ENCODE measurements at places on chromosomes 2 and 18. TPM values are rescaled to one million over a fixed set of nuclear protein-coding genes. Genes with fewer than 3 reads are reported as not detected.
A peak's percentile ranks its signal among the peaks of the same experiment; 100 is the strongest.

DNA sequence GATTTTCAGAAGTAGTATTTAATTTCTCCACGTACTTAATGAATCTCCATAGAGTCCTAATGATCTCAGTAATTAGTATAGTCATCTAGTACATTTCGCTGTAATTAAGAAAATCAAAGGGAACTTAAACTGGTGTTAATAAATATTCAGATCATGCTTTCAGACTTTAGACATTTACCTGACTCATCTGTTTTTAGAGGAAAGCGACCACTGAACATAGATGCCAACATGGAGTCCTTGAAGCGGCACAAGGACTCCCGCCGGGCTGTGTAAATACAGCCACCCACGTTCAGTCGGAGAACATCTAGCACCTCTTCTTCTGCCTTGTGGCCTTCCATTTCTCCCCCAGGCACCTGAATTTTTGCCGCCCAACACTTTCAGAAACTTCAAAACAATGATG, 3.2 kb downstream of the KCTD18 start:
- DNase-seq: no peak

- no peak for DNase-seq
Measured at GRCh38 chr2:128439031-128439790, 120.5 kb upstream of the HS6ST1 start.

- DNase-seq: no peak
Measured at GRCh38 chr18:61749031-61749430, 143.8 kb downstream of the RNF152 start.

DNA sequence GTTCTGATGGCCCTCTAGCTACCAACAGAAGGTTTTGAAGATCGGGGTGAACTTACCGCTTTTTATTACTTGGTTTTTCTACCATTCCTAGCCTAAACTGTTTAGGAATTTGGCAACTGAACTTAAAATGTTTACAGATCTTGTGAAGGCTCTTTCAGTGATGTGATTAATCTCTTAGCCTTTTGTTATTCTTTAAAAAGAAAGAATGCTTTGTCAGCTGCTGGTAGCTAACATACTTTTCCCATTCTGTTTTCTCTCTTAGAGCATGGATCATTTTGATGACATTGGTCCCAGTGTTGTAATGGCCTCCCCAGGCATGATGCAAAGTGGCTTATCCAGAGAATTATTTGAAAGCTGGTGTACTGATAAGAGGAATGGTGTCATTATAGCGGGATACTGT, 18.1 kb downstream of the CPSF3 start:
- DNase-seq: no peak

DNA sequence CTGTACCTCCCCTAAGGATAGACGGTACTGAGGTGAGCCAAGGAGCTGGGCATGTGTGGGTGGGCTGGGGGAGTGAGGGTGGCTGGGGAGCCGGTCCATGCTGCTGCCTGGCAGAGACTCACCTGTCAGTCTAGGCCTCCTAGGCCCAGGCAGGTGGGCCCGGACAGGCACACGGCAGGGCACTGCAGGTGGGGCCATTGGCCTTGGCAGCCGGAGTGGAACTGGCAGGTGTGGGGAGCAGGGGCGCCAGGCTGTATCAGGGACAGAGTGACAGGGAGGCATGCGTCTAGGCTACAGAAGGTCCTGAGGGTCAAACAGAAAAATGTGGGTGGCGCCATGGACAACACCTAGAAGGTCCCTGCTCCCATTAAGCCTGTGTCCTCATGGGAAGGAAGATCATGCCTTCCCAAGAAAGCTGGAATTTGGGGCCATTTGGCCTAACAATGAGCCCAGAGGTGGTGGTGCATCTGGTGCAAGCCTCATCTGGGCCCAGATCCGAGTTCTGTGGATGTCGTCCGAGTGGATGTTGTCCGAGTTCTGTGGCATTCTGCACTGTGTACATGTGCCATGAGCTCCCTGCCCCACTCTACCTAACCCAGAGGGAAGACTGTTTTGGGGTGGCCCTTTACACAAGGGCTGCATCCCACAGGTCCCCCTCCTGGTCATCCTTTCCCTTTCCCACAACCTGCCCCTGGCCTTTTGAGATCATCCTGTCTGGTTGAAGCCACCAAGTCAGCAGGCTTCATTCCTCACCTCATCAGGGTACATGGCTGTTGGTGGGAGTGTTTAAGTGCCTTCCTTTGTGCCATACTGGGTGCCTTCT, 249.7 kb downstream of the GLI2 start:
- DNase-seq: no peak

GRCh38 chr18:37429791-37430190, 135.8 kb downstream of the CELF4 start:
- no peak for DNase-seq

DNA sequence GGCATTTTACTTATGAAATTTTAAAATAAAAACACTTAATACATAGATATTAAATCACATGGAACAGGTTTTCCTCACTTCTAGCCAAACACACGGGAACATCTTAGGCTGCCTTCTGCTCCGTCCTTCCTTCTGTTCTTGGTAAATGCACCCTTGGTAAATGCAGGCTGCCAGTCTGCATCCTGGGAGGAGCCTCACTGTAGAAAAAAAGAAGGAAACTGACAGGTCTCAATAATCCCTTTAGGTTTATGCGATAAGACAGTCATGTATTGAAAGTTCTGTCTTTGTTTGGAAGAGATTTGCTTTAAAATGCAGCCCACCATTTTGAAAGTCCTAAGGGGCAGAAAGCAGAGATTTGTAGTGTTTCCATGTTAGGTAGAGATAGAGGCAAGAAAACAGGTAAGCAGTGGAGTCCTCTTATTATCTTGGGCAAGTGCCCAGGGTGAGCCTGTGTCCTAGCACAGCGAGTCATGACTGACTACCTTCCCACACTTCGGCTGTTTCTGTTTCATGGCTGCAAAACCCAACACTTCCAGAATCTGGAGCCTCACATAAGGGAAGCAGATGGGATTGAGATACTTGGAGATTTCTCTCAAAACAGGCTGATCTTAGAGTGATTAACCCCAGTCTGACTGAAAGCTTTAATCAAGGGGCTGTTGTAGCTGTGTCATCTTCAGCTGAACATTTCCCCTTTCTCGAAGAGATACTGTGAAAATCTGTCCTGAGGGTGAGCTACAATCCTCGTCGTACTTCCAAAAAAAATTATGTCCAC, 131.4 kb upstream of the MAP3K20 start:
- no peak for DNase-seq

DNA sequence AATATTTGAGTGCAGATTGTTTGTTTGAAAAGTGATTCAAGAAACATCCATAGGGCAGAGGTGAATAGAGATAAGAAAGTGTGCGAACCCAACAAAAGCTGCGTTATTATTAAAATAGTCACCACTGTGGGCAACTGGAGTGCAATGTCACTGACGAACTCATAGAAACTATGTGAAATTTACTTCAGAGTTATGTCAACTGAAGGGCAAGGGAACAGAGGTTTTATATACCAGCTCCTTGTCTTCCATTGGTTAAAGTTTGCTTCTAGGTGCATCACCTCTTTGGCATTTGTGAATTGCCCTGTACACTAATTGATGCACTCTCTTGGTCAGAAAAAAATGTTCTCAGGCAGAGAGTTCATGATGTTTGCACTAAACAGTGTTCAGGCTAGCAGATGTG, 110.5 kb upstream of the NYAP2 start:
- DNase-seq: no peak

GRCh38 chr2:102027036-102027980, 35.5 kb downstream of the IL1R2 start:
- DNase-seq: no peak

GRCh38 chr2:28356095-28356911, 36.4 kb upstream of the FOSL2 start:
- no peak for DNase-seq

GRCh38 chr2:144464730-144465129, 55.2 kb downstream of the ZEB2 start:
- no peak for DNase-seq

GRCh38 chr2:113282747-113283533, 4.2 kb upstream of the PAX8 start:
- DNase-seq: no peak

- no peak for DNase-seq
Measured at GRCh38 chr2:166104773-166105172, 23.0 kb downstream of the SCN1A start.

DNA sequence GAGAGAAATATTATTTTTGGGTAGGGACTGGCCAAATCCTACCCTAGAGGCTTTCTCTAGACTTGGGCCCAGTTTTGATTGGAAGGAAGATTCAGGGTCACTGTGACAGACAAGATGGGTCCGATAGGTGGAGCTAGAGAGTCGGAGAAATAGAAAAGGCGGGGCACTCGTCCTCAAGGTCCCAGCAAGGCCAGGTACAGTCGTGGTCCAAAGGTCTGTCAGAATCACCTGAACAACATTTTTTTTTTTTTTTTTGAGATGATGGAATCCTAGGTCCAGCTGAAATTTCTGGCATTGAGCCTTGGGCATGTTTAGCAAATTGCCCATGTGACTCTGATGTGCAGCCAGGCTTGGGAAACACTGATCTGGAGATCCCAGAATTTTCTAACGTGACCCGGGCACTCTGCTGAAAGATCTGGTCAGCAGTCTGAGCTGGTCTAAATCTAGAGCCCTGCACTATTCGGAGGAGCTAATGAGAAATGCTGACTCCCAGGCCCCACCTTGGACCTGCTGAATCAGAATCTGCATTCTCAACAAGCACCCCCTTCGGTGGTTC, 23.0 kb upstream of the NTSR2 start:
- DNase-seq: peak; percentile 44

DNA sequence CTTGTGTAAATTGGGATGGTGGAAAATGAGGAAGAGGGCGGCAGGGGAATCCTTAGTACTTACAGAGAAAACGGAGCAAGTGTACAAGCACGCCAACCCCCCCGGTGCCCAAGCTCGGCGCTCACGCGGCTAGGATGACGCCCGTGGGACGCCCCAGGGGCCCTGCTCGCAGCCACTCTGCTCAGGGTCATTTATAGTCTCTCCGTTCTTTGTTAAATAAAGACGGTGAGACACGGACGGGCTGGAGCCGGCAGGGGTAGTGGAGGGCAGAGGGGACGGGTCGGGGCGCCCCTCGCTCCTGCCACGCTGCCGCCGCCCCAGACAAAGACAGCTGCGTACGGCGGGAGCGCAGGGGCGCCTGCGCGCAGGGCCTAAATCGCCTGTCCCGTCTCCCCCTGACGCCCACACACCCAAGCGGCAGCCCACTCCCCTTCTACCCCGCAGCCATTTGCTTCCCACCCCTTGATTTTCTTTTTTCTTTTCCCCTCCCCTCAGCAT, 37.8 kb downstream of the PCBP1 start:
- DNase-seq: peak; percentile 50

DNA sequence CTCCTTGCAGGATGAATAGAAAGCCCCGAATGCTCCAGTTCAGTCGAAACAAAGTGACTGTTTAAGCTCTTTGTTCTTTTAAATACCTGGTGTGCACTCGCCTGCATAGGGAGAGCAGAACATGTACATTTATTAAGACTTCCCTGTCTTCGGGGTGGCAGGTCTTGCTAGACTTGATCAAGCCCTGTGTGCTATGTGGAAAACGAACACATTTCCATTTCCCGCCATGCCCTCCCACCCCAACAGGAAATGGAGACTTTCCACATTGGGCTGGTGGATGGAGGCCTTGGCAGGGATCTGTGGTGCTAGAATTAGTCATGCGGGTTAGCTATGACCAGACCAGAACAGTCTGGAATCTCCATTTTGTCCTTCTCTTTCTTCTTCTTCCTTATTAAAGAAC, 321.0 kb upstream of the THSD7B start:
- no peak for DNase-seq

DNA sequence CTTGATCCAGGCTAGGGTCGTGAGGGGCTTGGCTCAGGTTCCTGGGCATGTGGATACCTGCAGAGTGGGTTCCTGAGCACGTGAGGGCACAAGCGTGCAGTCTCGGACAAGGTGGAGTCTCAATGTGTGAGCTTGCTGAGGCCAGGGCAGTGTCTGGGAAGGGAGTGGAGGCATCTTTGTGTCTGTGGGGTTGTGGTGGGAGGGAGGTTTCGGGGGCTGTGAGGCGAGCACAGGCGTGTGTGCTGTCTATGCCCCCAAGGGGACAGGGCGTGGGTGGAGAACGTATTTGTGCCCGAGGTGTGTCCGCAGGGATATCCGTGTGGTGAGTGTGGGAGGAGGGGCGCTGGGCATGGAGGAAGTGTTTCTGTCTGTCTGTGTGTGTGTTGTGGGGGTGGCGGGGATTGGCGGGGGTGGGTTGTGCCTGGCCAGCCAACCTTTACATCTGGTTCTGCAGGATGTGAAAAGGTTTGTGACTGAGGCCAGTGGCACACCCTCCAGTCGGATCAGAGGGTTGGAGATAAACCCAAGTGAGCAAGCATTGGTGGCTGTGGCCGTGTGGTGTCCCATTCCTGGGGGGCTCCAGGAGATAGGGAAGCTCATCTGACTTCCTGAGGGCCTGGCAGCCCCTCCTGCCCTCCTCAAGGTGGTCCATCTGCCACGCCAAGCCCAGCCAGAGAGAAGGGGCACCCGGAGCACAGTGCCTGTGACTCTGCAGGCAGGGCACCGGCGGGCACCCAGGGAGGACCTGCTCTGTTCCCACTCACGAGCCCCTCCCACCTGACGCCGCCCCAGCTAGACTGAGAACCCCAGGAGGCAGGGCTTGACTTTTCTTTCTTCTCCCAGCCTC, 57.1 kb downstream of the ZFP36L2 start:
- no peak for DNase-seq

DNA sequence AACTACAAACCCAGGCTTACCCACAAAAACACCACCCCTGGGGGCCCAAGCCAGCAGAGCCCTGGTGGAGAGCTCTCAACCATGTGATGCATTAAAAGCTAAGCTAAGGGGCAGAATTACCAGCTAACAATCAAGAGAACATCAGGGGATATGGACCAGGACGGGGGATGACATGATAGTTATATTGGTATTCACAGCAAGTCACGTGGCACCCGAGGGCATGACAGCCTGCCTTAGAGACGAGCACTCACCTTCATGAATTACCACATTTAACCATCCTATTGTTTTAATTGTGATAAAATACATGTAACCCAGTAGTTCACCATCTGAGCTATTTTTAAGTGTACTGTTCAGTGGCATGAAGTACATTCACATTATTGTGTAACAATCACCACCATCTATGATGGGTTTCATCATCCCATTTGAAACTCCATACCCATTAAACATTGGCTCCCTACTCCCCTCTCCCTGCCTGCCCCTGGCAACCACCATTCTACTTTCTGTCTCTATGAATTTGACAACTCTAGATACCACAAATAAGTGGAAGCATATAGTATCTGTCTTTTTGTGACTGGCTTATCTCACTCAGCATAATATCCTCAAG, 245.6 kb downstream of the ANAPC1 start:
- no peak for DNase-seq

GRCh38 chr18:50715919-50716318, 103.9 kb downstream of the MRO start:
- DNase-seq: no peak

GRCh38 chr18:72075040-72075439, 469.1 kb downstream of the CBLN2 start:
- DNase-seq: no peak

Gene WNT6
- total RNA-seq: 1.5 TPM

Gene WIPF1
- 17.3 TPM for total RNA-seq

Gene TUBA4B
- total RNA-seq: not detected

Gene EPHA4
- 40.3 TPM for total RNA-seq

Gene DSG4
- total RNA-seq: not detected

Gene TNFRSF11A
- 0.64 TPM for total RNA-seq

Gene SERPINB3
- not detected for total RNA-seq
